ENCODE measurements at places on chromosomes 4 and X.

DNA sequence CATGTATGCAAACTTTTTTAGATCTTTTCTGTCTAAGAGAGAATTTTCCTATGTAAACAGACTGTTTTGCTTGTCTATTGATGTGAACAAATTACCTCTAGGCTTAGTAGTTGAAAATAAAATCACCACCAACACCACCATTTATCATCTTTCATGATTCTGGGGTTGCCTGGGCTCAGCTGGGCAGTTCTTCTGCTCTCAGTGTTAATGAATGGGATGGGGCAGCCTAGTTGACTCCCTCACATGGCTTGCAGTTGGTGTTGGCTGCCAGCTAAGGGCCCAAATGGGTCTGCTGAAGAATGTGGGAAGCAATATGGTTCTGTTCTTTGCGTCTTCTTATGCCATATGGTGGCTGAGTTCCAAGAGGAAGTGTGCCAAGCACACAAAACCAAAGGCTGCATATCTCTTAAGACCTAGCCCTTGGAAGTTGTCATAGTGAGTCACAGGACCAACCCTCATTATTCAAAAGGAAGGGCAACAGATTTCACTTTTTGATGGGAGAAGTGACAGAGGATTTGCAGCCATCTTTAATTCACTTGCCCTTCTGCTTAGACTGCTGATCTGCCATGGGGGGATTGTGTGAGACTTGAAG, 17.9 kb downstream of the REELD1 start:
- no peak for DNase-seq

DNA sequence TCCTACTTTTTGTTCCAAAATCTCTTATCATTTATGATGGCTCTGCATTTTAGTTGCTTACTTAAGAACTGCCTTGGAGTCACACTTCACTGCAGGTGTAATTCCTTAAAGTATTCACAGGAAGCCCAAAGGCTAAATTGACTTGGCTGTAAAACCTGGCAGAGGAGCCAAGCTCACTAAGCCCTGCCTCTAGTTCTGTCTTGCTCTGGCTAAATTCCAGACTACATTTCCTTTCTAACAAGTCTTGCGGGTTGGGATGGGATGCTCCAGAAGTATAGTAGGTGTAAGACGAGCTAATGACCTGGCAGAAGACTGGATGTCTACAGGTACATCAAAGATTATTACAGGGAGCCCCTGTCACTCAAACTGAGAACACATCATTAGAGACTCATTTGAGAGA, 924.0 kb upstream of the INTU start:
- DNase-seq: no peak

GRCh38 chrX:77426811-77427210, 20.4 kb upstream of the FGF16 start:
- no peak for DNase-seq

DNA sequence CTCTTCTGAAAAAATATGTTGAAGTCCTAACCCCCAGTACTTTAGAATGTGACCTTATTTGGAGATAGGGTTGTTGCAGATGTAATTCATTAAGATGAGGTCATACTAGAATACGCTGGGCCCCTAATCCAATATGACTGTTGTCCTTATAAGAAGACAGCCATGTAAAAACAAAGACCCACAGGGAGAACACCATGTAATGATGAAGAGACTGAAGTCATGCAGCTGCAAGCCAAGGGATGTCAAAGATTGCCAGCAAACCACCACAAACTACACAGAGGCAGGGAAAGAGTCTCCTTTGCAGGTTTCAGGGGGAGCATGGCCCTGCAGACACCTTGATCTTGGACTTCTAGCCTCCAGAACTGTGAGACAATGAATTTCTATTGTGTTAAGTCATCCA, 37.4 kb downstream of the CXorf58 start:
- DNase-seq: no peak

DNA sequence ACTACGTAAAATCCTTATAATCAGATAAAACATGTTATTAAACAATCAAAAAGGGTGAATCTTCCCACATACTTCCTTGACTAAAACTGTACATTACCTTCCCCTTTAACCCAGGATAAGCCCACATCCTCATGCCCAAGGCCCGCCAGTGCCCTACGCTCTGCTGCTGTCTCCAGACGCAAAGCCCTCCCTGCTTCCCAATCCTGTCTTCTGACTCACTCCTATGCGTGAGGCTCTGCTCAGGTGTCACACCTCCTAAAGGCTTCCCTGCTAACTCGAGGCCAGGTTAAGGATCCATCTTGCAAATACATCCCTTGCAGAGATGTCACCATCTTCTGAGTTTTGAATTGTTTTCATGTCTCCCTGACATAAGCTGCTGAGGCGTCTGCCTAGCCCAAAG, 61.6 kb downstream of the STX18 start:
- DNase-seq: no peak

GRCh38 chr4:655464-656151, 18.5 kb downstream of the ATP5ME start:
- no peak for DNase-seq

DNA sequence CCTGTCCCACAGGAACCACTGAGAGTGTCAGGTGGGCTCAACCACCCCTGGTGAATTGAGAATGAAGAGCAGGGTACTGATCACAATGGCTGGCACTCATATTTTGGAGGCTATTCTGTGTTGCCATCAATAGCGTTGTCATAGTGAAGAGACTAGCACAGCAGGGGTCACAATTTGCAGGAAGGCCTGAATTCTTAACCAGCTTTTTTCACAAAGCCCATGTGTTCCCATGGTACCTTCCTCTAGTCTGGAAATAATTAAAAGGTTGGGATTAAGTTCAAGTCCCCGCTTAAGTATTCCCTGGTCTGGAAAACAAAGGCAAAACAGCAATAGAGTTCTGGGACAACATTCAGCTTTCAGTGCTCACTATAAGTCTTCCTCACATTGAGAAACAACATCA, 1051.7 kb downstream of the C4orf33 start:
- no peak for DNase-seq

DNA sequence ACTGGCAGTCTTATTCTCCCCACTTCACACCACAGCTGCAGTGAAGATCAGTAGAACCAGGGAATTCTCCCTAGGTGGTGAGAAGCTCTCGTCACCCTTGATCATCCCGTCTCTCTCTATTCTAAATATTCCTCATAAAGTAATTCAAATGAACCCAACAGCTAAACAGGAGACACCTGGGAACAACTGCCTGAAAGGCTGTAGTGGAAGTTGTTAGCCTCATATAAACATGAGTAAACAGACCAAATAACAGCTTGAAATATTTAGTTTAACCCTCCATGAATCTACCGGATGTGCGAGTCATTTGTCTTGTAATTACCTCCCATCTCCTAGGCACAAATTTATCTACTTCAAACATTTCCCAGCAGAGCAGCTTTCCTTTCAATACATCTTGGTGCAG, 30.4 kb upstream of the APELA start:
- no peak for DNase-seq

DNA sequence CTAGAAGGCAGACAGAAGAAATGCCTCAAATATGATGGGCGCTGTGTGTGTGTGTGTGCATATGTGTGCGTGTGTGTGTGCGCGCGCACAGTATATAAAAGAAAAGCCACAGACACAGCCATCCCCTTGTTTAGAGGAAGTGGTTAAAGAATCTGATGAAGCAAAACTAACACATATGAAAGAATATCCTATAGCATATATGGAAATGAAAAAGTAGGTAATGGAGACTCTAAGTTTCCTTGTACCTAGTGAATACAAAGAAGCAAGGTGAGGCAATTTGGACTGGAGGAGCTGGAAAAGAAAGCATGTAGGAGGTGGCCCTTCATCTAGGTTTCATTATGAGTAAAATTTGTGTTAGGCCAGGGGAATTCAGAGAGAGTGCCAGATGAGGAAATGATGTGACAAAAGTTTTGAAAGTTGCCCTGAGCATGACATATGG, 58.6 kb upstream of the MCF2 start:
- no peak for DNase-seq

- DNase-seq: no peak
Observed at GRCh38 chr4:24921491-24921890, 8.6 kb upstream of the CCDC149 start.

DNA sequence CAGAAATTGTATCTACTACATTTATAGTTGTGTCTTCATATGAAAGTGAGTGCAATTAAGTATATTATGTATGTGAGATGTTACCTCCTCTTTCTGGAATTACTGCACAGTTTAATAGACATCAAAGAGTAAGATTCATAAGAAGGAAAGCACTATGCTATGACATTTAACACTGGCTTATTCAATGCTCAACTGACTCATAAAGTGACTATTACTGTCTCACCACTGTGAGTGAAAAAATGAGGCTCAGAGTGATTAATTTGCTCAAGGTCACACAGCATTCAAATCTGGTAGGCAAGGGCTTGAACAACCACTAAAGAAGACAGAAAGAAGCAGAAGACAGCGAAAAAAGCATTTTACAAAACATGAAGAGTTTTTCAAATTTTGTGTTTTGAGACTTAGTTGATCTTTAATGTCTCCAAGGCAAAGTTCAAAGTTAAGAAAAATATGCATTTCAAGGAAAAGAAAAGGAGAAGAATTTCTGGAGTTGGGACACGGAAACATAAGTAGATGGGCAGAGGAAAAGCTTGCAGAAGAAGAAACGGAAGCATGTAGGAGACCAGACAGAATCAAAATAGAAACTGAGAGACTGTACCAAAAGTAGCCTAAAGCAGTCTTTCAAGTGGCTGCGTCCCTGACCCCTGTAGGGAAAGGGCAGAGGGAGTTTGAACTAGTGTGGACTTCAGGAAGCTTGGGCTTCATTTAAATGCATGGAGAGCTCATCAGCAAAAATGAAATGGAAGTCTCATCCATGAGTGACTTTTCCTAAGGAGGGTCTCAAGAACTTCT, 66.3 kb downstream of the KCNIP4 start:
- no peak for DNase-seq

- DNase-seq: no peak
Observed at GRCh38 chrX:148500423-148501385, at the start of gene AFF2. TSS of gene AFF2 (plus strand) at chrX:148500617. CDS start at chrX:148501098, 481 bp downstream.

- no peak for DNase-seq
Observed at GRCh38 chr4:87109121-87109520, 111.3 kb downstream of the KLHL8 start.

DNA sequence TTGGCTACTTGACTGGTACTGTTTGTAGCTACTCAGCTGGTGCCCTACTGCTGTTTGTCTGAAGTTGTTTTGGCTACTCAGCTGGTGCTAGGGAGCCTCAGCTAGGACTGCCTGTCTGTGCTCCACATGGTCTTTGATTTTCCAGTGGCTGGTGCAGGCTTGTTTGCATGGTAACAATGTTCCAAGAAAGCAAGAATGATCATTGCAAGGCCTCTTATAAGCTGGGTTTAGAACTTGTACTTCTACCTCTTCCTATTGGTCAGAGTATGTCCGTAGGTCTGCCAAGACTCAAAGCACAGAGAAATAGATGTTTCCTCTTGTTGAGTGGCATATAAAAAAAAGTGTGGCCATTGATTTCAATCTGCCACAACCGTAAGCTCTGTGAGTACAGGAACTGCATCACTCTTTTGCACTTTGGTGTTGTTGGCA, 17.6 kb downstream of the NFKB1 start:
- DNase-seq: no peak

- DNase-seq: no peak
Observed at GRCh38 chr4:167616476-167616875, 382.2 kb upstream of the SPOCK3 start.

DNA sequence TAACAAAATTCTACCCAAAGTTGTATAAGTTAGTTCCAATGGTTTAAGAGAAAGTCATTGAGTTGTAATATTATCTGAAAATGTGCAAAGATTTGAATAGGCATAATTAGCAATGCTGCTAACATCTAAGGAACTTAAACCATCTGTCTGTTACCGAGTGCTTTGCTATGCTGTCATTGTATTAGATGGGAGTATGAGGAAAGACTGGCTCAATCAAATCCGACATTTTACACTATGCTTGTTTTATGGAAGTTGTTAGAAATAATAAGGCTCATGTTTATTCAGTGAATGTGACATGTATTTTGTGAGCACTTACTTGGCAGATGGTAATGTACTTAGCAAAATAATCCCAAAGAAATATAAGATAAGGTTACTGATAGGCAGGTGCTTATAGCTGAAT, 1715.1 kb downstream of the PCDH7 start:
- no peak for DNase-seq

DNA sequence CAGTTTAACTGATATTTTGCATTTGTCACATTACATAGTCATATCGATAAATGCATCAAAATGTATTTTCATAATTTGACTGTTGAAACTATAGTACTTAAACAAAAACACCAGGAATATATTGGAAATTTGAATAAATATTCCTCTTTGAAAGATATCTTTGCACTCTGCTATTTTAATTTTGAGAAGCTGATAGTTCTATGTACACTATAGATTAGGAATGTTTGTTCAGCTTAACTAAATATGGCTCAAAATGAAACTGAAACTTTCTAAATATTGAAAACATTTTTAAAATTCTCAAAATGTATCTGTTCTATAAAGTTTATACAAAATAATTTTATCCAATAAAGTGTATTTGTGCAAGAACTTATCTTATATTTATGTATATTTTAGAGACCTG, 510.1 kb downstream of the FSTL5 start:
- no peak for DNase-seq

DNA sequence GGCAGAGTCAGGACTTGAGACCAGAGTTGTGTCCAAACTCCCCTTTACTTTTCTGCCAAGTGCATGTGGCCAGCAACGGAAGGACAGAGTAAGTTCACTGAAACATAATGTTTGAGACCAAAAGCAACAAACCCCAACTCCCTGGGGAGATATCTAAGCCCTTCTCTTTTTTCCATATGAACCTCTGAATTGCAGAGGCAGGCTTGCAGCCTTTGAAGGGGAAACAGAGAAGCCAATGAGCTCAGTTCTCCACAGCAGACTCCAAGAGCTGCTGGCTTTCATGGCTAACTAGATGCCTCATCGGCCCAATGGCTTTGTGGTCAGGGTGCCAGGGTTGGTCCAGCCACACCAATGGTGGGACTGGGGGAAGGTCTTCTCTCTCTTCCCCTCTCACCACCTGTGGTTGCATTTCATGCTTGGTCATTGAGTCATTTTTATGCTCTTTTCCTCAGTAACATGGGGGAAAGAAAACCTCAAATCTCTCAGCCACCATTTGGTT, 34.0 kb downstream of the STARD8 start:
- no peak for DNase-seq

DNA sequence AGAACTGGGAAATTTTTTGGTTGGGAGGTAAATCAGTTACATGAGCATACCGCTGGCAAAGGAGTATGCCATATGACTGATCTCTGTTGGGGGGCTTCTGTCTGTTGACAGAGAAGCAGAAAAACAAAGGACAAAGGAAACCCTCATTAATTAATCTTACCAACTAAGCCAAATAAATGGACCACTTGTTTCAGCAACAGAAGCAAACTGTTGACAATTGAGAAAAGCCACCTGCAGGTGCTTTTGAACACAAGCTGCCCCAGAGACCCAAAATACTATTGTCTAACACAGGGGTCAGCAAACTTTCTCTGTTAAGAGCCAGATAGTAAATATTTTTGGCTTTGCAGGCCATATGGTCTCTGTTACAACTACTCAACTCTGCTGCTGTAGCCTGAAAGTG, 7.0 kb upstream of the FRYL start:
- DNase-seq: no peak

- no peak for DNase-seq
Observed at GRCh38 chr4:8675383-8675782, 82.8 kb downstream of the CPZ start.

All from DMS 273 treated with DMSO at 0.1 percent for 48 hours (cell line).